ENCODE measurements at places on chromosomes 5 and 9.

DNA sequence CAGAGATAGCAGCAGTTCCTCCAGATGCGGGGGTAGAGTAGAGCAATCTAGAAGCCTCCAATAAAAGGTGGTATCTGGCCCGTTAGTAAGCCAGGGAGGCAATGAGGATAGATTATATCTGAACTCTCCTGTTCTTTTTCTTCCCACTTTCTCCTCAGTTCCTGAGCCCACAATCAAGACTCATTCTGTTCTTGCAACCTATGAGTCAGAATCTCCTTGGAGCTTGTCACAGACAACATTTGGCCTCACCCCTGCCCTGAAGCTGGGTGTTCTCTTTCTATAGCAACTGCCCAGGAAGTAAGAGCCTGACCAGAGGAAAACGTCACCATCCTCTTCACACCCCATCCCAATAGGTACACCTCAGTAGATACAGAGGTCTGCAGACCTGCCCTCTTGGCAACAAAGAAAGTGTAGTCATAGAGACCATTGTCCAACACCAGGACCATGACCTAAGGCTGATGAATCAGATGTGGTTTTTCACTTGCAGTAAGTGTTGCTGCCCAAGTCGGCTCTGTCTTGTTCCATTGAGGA, 76.3 kb upstream of the PCA3 start:
- DNase-seq = no peak

- DNase-seq = no peak
These were observed 140.2 kb downstream of the SH3GL2 start for GRCh38 chr9:17719053-17719452.

- DNase-seq = no peak
These were observed 27.8 kb downstream of the RECK start for GRCh38 chr9:36064448-36065037.

DNA sequence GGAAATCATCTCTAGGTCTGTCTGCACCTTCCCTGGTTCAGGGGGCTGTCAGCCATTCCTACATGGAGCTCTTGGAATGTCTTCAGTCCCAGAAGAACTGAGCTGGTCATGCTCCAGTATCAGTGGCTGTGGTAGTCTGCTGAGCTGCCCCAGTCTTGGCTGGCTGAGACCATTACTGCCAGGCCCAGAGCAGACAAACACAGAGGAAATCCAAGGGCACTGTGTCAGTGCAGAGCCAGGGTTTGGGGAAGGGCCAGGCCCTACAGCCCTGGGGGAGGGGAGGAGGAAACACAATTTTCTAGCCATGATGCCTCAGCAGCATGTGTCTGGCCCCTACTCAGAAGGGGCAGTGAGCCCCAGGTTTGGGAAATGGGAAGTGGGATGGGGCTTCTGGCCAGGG, 58.4 kb downstream of the ARHGEF37 start:
- no peak for DNase-seq

GRCh38 chr5:165495829-165496380, 1990.5 kb downstream of the MAT2B start:
- DNase-seq = no peak

- no peak for DNase-seq
These were observed 66.2 kb upstream of the GAS1 start for GRCh38 chr9:87013490-87013889.

DNA sequence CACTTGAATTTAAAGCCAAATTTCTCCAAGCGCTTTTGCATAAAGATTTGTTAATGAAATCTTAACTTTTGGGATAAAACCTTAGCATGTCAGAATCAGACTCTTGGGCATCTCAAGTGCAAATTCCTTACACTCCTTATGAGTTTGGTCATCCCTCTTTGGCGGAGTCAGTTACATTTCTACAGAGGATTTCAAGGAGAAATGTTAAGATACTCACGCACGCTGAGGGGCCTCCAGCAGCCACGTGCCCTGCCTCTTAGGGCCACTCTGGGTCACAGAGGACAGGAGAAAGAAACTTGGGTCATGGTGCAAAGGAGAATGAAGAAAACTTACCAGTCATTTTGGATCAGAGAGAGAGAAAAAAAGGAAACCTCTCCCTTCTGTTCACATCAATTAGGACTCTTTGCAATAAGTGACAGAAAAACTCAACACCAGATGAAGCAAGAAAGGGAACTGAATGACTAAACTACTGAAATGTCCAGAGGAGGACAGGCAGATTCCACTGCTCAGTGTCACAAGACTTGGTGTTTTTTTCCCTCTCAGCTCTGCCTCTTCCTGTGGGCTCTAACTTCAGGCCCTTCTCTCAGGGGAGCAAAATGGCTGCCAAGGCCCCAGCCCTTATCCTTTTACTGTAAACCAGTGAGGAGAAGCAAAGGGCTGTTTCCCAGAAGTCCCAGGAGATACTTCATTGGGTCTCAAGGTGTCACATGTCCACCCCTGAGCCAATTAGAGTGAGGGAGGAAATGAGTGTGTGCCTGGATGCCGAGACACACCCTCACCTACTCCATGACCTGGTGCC, 63.3 kb upstream of the NFIL3 start:
- no peak for DNase-seq

DNA sequence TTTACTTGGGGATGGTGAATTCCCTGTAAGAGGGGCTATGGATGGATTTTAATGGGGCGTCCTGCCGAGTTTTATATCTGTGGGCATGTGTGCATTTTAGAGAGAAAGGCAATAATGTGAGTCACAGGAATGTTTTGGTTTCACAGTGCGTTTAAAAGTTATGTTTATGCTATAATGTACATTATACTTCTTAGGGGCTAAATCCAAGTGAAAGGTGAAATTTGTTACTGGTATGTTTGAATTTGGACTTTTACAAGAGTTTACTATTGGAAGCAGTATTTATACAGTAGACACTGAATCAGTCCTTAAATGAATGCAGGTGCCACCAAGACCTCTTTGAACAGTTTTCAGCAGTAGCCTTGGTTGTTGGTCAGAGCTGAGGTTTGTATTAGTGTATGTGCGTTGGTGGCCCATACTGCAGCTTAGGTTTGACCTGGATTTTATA, 5.6 kb downstream of the JMY start:
- DNase-seq = no peak

DNA sequence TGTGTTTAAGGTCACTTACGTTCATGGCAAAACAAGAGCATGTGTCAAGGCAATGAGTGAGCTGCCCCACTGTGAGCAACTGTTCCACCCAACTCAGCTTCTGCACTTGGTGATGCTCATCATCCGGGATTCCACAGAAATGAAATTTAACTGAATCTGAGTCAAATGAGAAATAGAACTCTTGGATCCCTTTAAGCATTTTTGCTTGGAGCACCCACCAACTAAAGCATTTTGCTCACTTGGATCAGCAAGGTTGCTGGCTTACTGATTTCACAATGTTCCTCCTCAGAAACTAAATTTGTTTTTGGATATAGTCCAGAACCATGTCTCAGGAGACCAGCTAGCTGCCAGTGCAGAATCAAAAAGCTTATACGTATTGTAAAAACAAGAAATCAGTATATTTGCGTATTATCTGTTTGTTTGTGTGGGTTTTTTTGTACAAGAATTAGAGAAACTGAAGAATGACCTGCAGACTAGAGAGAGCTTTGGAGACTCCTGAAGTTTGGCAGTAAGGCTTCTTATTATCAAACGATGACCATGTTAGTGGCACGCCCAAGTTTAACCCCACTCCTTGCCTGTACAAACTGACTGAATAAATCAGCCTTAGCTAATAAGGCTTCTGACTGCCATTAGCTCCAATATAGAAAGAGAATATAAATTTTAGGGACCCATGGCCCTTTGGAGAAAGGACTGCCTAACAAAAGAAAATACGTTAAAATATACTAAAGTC, 153.8 kb upstream of the FST start:
- no peak for DNase-seq

DNA sequence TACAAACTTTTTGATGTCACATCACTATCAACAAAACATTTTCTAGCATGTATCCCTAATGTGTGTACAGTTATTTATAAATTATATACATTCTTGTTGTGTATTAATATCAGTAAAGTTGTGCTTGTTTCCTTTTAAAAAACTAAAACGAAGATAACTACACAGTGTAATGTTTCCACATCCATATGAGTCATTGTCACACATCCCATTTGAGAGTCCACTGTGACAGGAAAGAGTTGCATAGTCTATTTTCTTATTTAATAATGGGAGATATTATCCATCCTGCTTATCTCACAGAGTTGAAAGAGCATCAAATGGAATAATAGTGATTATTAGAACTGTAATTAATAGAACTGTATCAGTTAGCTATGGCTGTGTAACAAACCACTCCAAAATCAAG, 434.0 kb upstream of the CLINT1 start:
- no peak for DNase-seq

DNA sequence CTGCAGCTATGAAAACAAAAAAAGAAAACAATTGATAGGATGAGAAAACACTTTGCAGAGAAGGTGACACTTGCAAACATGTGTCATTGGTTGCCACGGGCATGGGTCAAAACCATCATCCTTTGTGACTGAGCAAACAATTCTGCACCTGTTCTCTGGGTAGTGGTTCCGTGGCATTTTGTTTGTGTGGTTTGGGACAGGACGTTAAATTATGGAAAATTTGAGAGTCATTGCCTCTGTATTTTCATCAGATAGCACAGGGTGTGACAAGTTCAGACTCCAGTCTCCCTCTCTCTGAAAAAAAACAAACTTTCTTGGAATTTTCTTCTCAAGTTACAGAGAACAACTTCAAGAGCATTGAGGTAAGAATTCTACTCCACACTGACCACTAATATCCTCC, 113.4 kb upstream of the HMHB1 start:
- no peak for DNase-seq

GRCh38 chr5:120803282-120803681, 339.2 kb downstream of the PRR16 start:
- no peak for DNase-seq

DNA sequence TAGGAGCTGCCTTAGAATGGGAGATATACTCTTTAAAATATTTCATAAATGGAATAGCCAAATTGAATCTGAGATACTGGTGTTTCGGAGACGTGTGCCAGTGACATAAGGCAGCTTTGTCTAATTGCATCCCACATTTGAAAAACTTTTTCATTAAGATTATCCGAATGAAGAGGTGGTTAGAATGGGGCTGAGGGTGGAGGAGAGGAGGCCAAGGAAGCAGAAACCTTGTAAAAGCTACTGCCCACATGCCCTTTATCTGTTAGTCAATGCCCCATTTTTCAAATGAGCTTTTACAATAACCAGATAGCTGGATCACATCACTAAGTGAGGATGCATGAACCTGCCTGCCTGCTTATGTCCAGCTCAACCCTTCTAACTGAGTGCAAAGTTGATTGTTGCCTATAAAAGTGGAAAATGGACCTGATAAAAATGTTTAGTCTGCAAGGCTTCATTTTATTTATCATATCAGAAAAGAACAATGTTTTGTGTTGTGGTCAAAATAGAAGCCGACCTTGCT, 34.8 kb downstream of the SNX24 start:
- DNase-seq = no peak

DNA sequence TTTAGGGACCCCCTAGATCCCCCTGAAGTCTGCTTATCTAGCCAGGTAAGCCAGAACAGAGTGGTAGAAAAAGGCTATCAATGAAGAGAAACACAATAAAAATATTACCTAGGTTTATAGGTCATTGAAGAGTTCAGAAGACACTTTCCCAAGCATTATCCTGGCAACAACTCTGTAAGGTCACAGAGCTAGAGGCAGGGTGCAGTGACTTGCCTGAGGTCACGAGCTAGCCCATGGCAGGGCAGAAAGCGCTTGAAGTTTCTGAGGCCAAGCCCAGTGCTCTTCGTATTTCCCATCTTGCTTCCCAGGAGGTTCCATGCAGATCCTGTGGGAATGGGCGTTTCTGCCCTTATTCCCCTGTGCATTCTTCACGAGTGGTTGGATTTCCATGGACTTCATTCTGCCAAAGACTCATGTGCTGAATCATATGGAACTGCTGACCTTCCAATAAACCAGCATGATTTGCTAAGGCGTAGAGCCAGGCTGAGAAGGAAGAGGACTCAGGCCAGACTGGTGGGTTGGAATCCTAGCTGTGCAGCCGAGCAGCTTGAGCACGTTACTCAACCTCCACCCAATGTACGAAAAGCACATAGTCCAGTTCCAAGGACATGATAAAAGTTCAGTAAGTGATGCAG, 22.1 kb downstream of the TRMO start:
- DNase-seq = no peak

DNA sequence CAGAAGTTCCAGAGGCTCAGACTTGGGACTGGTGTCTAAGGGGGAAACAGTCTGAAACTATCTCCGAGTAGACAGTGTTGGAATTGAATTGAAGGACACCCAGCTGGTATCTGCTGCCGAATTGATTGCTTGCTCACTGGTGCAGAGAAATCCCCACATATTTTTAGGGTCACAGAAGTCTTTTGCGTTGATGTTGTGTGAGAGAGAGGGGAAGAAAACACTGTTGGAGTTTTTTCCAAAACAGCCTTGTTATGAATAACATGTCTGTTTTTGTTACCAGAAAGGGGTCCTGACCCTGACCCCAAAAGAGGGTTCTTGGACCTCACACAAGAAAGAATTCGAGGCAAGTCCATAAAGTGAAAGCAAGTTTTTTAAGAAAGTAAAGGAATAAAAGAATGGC, 81.3 kb downstream of the ALDH7A1 start:
- DNase-seq = no peak

DNA sequence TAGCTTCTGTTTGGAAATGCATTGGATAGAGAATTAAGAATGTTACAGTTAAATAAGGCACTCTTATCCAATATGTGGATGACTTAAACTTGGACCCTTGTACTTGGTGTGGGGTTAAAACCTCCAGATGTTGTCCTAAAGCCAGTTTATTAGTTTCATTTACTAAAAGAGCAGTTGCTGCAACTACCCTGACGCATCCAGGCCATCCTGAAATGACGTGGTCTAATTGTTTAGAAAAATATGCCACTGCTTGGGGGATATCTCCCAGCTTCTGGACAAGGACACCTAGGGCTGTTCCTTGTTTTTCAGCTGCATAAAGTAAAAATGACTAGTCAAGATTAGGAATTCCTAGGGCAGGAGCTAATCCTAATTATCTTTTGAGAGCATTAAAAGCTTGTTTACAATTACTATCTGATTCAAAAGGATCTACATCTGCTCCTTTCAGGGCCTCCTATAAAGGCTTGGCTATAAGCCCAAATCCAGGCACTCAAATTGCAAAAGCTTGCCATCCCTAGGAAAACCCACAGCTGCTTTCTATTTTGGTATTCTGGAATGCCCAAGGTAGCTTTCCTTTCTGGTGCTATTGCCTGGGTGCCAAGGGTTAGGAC, 45.7 kb upstream of the SLCO4C1 start:
- DNase-seq = no peak

GRCh38 chr9:21967702-21968101, 26.5 kb downstream of the CDKN2A start:
- DNase-seq = no peak

GRCh38 chr9:27183701-27184100, 74.7 kb downstream of the TEK start:
- no peak for DNase-seq

All from cortex of kidney (tissue), 1 donor.